ENCODE measurements at places on chromosomes 5 and 9. TPM values are rescaled to one million over a fixed set of nuclear protein-coding genes. Genes with fewer than 3 reads are reported as not detected.

RANBP17 gene
- total RNA-seq = 0.10 TPM

LHX6 gene
- not detected for total RNA-seq

PPIC gene
- 0.21 TPM for total RNA-seq

GHR gene
- 0.32 TPM for total RNA-seq

GRCh38 chr5:99331061-99331460, 402.3 kb upstream of the CHD1 start:
- DNase-seq = no peak

- peak; percentile 47 for DNase-seq
Measured at GRCh38 chr9:129932303-129933151, 97.3 kb downstream of the USP20 start.

- no peak for DNase-seq
Measured at GRCh38 chr5:148484651-148485050, 100.9 kb downstream of the FBXO38 start.
